Right atrium auricular region (tissue), 2 donors: ENCODE measurements at places on chromosomes 13 and 19. TPM values are rescaled to one million over a fixed set of nuclear protein-coding genes. Genes with fewer than 3 reads are reported as not detected.

The ATP1A3 gene
- 223 TPM for total RNA-seq

The ZNF470 gene
- total RNA-seq: 2.5 TPM

The BLVRB gene
- 199 TPM for total RNA-seq

The FGF21 gene
- not detected for total RNA-seq

The ZNF558 gene
- total RNA-seq: 14.5 TPM

The MAMSTR gene
- total RNA-seq: 2.4 TPM

The UBXN6 gene
- 100 TPM for total RNA-seq

The MAST1 gene
- total RNA-seq: not detected

The NOTCH3 gene
- total RNA-seq: 34.2 TPM

The OR7D4 gene
- not detected for total RNA-seq

DNA sequence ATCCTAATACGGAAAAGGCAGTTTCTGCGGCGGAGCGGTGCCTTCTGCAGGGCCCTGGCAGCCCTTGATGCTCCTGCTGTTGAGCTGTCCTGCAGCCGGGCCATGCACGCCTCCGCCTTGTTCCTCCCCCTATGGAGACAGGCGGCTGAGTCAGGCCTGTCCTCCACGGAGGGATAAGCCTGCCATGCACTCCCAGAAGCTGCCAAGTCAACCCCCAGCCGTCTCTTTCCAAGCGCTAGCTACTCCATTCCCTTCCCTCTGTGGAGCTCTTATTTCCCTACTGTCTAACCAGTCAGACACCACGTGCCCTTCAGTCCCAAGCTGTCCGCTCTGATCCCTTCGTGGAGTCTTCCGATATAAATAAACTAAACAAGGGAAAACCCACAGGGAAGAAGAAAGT lies 197.0 kb downstream of the COL4A1 start:
- DNase-seq: peak; percentile 85

GRCh38 chr13:93104270-93104669 lies 122.3 kb upstream of the GPC6 start:
- no peak for DNase-seq

GRCh38 chr13:49058761-49059160 lies 83.0 kb downstream of the FNDC3A start:
- DNase-seq: no peak

DNA sequence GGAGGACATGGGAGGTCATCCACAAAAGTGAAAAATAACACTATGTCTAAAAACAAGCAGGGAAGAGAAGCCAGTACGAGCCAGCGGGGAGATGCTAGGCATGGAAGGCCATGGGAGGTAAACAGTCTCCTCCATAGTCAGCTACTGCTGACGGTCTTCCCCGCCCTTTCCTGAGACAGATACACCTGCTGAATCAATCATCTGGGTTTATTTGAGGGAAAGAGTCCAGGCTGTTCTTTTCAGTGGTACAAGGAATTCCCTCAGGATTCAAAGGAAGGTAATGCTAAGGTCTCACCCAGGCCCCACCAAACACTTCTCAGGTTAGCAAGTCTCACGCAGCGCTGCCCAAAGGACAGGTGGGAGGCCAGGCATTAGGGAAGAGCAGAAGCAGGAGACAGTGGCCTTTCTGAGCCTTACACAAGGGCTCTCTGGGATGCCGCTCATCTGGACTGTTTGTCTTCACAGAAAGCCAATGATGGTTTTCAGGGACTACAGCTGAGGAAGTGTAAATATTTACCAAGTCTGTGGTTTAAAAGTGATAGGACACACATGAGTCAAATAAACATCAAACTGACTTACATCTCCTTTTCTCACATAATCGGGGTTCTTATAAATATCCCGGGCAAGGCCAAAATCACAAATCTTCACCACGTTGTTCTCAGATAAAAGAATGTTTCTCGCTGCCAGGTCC lies 173.9 kb downstream of the FLT1 start:
- DNase-seq: no peak

GRCh38 chr13:98157188-98157587 lies 14.3 kb downstream of the FARP1 start:
- no peak for DNase-seq

DNA sequence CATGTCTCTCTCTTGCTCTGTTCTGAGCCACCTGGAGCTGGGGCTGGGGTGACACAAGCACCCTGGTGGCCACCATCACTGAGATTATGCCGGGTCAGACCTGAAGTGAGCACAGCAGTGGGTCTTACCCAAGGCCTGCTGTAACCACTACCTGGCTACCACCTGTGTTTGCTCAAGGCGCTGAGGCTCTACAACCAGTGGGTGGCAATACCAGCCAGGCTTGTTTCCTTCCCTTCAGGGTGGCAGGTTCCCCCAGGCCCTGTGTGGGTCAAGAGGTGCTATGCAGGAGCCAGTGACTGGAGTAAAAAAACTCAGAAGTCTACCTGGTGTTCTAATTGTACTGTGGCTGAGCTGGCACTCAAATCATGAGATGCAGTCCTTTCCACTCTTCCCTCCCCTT lies 8.0 kb upstream of the ZNF443 start:
- no peak for DNase-seq

- no peak for DNase-seq
Observed at GRCh38 chr13:113890774-113891480, 27.1 kb upstream of the GAS6 start.

DNA sequence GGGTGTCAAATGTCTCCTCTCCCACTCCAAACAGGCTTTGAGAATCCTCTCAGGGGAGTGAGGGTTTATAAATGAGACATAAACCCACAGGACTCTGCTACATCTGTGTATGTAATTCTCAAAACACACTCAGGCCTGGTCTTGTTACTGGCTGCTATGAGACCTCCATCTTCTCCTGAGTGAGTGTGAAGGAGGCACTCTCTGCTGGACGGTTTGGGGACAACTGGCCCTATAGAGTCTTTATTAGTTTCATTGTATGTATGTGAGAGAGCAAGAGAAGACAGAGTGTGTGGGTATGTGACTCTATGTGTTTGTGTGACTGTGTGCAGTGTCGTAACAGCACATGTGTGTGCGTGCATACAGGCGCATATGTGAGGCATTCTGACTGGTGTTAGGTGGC lies 9.6 kb upstream of the CYP4F12 start:
- no peak for DNase-seq

DNA sequence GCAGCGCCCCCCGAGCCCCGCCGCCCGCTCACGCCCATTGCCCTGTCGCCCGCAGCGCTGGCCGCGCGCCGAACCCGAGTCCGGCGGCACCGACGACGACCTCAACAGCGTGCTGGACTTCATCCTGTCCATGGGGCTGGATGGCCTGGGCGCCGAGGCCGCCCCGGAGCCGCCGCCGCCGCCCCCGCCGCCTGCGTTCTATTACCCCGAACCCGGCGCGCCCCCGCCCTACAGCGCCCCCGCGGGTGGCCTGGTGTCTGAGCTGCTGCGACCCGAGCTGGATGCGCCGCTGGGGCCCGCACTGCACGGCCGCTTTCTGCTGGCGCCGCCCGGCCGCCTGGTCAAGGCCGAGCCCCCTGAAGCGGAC lies 518 bp downstream of the KLF2 start:
- no peak for DNase-seq

DNA sequence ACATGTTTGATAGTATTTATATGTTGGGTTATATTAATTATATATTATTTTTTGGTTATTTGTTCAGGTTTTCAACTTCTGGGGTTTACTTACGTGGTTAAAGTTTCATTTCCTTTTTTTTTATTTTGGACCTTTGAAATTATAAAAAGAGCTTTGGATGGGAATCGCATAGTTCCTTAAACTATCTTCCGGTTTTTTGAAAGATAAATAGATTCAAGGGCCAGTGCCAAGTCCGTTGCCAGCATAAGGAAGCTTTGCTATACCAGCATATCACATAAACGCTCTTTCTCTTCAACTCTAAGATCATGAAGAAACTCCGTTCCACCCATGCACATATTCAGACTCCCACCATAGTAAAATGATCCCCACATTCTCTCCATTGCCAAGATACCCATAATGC lies 7.4 kb upstream of the OXGR1 start:
- DNase-seq: no peak

DNA sequence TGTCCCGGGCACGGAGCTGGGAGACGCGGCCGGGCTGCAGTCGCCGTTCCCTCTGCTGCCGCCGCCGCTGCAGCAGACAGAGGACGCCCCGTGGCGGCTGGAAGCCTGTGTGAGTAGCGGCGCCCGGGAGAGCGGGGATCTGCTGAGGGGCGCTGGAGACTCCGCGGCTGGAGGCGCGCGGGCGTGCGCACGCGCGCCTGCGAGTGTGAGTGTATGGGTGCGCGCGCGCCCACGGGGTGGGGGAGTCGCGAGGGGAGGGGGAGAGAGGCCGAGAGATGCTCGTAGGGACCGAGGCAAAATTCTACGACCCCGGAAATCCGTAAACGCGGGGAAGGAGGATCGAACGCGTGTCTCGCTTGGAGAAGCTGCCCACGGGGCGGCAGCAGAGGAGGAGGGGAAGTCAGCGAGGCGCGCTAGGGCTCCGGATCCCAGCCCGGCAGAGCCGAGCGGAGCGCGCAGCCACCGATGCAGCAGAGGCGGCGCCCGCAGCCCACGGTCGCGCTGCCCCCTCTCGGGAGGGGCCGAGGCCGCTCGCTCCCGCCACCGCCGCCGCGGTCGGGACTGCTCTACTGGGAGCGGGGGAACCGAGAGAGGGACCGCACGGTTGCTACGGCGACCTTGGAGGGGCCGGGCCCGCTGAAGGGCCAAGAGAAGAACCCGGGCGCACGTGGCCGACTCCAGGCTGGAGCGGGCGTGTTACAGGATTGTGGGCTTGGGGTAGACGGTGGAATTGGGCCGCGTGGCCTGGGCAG lies at the start of gene ENOX1:
Gene ENOX1 (minus strand): TSS at position 207 of the 752 bp plus-strand sequence.
- no peak for DNase-seq

DNA sequence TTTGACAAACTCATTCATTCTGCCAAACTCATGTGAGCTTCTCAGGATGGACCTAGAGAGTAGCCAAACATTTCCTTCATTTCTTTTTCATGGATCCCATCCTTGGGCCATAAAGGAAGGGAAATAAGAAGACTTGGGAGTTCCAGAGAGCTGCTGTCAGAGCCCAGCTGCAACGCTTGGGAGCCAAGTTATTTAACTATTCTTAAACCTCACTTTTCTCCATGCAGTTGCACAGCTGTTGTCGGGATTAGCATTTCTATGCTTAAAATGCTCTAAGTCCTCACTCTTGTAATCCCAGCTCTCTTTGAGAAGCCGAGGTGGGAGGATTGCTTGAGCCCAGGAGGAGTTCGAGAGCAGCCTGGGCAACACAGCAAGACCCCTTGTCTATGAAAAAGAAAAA lies 11.7 kb upstream of the CASP14 start:
- DNase-seq: no peak

DNA sequence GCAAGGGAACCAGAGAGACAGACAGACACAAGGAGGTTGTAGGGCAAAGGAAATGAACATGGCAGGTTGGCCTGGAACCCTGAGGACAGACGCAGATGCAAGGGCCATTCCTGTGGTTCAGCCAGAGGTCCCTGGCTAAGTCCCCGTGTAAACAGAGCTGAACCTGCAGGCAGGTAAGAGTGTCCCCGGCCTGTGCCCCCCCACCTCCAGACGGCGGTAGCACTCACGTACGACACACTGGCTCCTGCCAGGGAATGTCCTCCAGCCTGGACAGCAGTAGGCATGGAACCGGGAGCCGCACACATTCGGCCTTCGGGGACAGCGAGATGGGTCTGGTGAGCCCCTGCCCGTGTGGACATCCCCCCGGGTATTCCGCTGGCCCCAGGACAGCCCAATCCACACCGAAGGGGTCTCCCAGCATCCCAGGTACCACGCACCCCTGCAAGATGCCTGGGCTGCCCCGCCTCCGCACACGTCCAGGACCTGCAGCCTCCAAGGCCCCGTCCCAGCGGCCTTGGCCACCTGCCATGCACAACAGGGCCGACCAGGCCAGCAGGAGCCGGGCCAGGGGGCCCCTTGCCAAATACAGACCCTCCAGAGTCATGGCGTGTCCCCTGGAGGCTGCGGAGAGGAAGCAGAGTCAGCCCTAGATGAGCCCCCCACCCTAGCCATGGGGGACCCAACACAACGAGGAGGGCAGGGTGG lies 2.4 kb downstream of the FBN3 start:
- DNase-seq: no peak

DNA sequence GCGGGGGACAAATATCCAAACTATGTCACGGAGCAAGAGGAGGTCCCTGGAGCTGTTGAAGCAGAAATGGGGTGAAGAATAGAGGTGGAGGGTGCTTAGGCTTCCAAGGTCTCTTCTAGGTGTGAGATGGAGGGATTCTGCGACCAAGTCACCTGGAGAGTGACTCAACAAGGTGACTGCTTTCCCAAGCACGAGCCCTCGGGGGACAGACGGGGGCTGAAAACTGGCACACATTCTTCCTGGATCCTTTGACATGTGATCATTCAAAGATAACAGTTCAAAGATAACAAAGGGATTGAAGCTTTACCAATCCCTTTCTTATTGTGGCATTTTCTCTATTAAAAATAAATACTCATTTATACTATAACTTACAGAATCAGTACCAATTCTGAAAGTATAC lies 2.2 kb upstream of the TEX101 start:
- no peak for DNase-seq

GRCh38 chr19:6800991-6801484 lies 28.5 kb downstream of the VAV1 start:
- no peak for DNase-seq

- DNase-seq: no peak
Observed at GRCh38 chr19:41688098-41688497, at the start of gene CEACAM7. Gene CEACAM7 (minus strand): TSS chr19:41688270. CDS start chr19:41688165, 105 bp downstream.

DNA sequence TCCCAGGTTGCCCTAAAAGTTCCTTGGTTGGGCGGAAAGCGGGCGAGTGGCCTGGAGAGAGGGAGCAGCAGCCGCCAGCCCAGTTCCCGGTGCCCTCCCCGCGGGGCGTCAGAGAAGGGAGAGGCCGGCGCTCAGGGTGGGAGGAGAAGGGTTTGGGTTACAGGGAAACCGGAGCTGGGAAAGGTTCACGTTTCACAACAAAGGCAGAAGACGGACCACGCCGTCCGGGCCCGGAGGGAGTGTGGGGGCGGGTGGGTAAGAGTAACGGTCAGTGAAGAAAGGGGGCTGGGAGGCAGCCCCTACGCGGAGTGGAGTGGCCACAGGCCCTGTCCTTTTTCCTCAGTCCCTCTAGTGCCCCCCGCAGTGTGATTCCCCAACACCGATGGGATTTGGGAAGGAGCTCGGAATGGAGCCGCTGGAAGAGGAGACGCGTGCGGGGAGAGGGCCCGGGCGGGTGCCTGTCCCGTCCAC lies 1.6 kb downstream of the SIX5 start:
- DNase-seq: peak; percentile 77

- no peak for DNase-seq
Observed at GRCh38 chr13:99289674-99290337, 17.4 kb downstream of the GPR183 start.

- DNase-seq: no peak
Observed at GRCh38 chr19:29422486-29423085, 103.2 kb upstream of the VSTM2B start.

- no peak for DNase-seq
Observed at GRCh38 chr13:37385956-37386670, 212.5 kb downstream of the POSTN start.

- no peak for DNase-seq
Observed at GRCh38 chr13:28355822-28356371, 139.0 kb downstream of the FLT1 start.

- DNase-seq: no peak
Observed at GRCh38 chr13:50357136-50357535, 341.9 kb downstream of the KCNRG start.

- DNase-seq: no peak
Observed at GRCh38 chr19:41967054-41967783, 8.1 kb upstream of the RABAC1 start.
